ENCODE measurements at places on chromosomes 2 and 18.

DNA sequence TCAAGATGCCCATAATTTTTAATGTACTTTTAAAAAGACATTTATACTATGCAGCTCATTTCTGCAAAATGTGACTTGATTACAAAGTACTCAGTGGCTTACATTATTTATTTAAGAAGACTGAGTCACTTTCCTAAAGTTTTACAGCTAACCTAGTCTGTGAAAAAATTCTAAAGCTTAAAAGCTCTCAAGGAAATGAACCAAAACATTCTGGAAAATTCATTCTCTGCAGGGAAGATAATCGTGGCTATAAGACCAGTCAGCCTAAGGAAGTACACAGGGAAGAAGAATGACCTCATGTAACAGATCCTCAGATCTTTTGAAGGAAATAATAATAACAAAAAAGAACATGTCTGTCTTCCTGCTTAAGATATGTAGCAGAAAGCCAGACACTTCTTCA is 232.1 kb upstream of the STK17B start:
- no peak for DNase-seq

- no peak for DNase-seq
Observed at GRCh38 chr2:117128461-117128860, 686.0 kb upstream of the DDX18 start.

DNA sequence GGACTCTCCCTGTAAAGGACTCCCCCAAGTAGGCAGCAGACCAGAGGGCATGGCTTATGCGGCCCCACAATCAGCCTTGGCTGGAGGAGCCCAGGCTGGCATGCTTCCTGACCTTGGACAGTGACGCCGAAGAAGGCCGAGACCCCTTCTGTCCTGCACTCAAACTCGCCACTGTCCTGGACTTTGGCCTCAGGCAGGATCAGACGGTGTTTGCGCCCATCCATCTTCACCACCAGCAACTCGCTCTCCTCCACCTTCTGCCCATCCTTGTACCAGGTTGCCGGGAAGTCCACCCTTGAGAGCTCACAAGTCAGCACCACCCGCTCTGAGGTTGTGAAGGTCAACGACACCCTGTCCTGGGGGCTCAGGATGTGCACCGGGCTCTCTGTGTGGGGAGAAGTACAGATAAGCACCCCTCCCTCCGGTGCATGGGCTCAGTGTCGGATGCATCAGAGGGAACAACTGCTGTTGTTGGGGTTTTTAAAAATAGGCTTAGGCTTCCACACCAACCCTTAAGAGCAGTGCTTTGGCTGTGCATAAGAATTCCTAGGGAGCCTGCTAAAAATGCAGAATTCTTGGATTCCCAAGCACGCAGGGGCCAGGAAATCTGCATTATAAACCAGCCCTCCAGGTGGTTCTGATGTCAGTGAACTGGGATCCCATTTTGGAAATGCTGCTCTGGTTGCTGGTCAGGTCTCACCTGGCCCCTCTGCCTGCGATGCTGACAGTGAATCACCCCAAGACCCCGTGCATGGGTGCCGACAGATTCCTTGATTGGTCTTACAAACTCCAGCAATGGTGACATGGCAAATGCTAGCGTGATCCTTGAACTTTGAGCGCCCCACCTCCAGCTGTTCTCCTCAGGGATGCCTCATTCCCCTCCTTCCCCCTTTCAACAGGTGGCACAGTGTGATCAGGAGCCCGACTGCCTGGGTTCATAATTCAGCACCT is 5.9 kb downstream of the OBSL1 start:
- no peak for DNase-seq

GRCh38 chr2:221567809-221568208 is 4.3 kb downstream of the EPHA4 start:
- no peak for DNase-seq

DNA sequence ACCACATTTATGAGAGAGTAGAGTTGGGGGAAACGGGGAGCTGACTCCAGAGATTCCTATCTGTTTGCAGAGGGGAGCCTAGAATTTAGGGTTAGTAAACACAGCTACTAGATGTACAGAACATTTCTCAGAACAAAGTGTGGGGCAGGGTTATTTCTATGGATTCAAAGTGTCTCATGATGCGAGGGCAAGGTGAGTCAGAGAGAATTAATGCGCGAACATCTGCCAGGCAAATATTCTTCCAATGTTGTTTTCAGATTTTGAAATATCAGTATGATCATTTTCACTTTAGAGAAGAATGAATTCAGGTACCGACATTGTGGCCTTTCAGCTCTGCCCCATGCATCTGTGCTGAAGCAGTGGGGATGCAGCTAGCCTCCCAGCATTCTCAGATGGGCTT is 2.0 kb upstream of the DSEL start:
- no peak for DNase-seq

GRCh38 chr2:8378016-8378810 is 303.6 kb upstream of the ID2 start:
- DNase-seq, result no peak

DNA sequence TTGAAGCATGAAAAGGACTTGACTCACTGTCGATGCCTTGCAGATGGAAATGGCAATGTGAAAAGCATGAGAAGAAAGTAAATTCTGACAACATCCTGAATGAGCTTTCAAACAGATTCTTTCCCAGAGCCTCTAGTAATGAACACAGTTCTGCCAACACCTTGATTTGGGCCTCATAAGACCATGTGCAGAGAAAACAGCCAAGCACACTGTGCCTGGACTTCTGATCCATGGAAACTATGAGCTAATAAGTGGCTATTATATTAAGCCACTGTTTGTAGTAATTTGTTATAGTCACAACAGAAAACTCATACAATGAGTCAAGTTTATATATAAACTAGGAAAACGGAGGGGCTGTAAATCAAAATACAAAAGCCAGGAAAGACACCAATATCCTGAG is 477.3 kb downstream of the MBD2 start:
- no peak for DNase-seq

GRCh38 chr2:111947219-111947618 is 48.8 kb downstream of the MERTK start:
- no peak for DNase-seq

DNA sequence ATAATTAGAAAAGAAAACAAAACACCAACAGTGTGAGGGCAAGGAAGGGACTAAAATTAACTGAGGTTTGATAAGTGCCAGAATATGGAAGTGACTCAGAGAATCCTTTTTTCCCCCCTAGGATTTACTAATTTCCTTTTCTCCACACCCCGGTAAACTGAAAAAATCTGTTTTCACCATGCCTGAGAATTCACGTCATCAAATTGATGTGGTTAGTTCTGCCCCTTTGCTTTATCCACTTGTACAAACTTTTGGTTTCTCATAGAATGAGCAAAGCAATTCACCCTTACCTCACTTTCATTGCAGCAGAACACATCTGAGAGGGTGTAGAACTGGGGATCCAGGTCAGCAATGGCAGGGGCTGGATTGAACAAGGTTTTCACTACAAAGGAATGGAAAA is 57.8 kb downstream of the RBKS start:
- DNase-seq, result peak; percentile 33

- no peak for DNase-seq
Observed at GRCh38 chr18:2891526-2892431, 45.0 kb downstream of the EMILIN2 start.

- no peak for DNase-seq
Observed at GRCh38 chr2:163768881-163769695, 33.3 kb upstream of the FIGN start.

- DNase-seq, result no peak
Observed at GRCh38 chr2:157312866-157313486, 12.6 kb downstream of the ERMN start.

DNA sequence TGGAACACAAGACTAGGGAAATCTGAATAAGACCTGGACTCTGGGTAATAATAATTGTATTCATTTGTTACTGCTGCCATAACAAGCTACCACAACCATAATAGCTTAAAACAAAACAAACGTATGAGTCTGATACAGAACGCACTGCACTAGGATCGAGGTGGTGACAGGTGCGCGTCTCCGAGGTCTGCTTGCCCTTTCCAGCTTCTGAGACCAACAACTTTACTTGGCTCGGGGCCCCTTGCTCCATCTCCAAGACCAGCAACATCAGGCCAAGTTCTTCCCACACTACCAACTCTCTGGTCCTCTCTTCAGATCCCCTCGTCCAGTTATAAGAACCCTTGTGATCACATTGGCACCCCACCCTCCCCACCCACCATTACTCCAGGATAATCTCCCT is 42.8 kb downstream of the TBC1D8 start:
- DNase-seq, result no peak

DNA sequence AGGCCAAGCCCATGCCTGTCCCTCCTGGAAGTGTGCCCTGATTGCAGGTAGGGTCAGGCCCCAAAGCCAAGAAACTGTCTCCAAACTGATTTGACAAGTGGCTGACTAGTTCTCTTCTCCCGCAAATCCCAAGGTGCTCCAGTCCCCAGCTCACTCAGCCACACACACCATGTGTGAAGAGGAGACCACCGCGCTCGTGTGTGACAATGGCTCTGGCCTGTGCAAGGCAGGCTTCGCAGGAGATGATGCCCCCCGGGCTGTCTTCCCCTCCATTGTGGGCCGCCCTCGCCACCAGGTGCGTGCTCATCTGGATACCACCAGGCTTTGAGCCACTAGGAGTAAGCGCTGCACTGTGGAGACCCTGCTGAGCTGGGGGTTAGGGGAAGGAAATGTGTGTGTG is 8.3 kb downstream of the ACTG2 start:
- DNase-seq, result no peak
